Activated CD4-positive, alpha-beta memory T cell treated with anti-CD3 and anti-CD28 coated beads, Interleukin-2, amount 10 ng/mL, durations not matched to agents 7 days and 5 days (primary cell): ENCODE measurements at places on chromosomes 12 and 14. TPM values are rescaled to one million over a fixed set of nuclear protein-coding genes. Genes with fewer than 3 reads are reported as not detected.
A peak's percentile ranks its signal among the peaks of the same experiment; 100 is the strongest.

MTRFR gene
- 29.9 TPM for total RNA-seq

CYP46A1 gene
- 0.13 TPM for total RNA-seq

SLC25A21 gene
- total RNA-seq = not detected

KCNC2 gene
- total RNA-seq = not detected

SERPINA10 gene
- not detected for total RNA-seq

DTX1 gene
- total RNA-seq = not detected

TESPA1 gene
- 111 TPM for total RNA-seq

BEST3 gene
- total RNA-seq = not detected

CNTN1 gene
- not detected for total RNA-seq

IFNG-AS1 gene
- total RNA-seq = 0.35 TPM

- no peak overlapping the region for H3K4me3 ChIP-seq
- peaks cover 14% of the 10 kb centered on the region for H3K27me3 ChIP-seq
- H3K27ac ChIP-seq = no peak overlapping the region
- H3K4me1 ChIP-seq = peaks cover 2% of the 10 kb centered on the region
- no peaks in the 10 kb centered on the region for H3K36me3 ChIP-seq
Observed at GRCh38 chr12:31524791-31525495, 66.0 kb downstream of the DENND5B start.

GRCh38 chr14:70622111-70622712, 19.5 kb upstream of the TTC9 start:
- no peaks in the 10 kb centered on the region for H3K4me1 ChIP-seq
- H3K27ac ChIP-seq = no peak overlapping the region
- H3K36me3 ChIP-seq = peaks cover 9% of the 10 kb centered on the region
- DNase-seq = peak; percentile 52

DNA sequence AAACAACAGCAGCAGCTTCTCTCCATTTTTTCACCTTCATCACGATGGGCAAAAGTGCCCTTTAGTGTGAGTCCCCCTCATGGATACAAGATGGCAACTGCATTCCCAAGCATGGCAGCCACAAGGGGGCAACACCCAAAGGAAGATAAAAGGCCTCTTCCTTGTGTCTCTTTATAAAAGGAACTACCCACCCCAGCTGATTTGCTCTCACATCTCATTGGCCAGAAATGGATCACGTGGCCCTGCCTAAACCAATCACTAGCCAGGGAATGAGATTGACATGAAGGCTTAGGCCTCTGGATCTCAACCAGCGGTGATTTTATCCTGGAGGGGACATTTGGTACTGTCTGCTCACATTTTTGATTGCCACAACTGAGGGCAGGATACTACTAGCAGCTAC, 21.9 kb upstream of the IFT81 start:
- H3K27me3 ChIP-seq = no peaks in the 10 kb centered on the region
- peak; percentile 48 for DNase-seq
- H3K36me3 ChIP-seq = no peaks in the 10 kb centered on the region
- H3K27ac ChIP-seq = no peak overlapping the region
- peaks cover 11% of the 10 kb centered on the region for H3K4me1 ChIP-seq

DNA sequence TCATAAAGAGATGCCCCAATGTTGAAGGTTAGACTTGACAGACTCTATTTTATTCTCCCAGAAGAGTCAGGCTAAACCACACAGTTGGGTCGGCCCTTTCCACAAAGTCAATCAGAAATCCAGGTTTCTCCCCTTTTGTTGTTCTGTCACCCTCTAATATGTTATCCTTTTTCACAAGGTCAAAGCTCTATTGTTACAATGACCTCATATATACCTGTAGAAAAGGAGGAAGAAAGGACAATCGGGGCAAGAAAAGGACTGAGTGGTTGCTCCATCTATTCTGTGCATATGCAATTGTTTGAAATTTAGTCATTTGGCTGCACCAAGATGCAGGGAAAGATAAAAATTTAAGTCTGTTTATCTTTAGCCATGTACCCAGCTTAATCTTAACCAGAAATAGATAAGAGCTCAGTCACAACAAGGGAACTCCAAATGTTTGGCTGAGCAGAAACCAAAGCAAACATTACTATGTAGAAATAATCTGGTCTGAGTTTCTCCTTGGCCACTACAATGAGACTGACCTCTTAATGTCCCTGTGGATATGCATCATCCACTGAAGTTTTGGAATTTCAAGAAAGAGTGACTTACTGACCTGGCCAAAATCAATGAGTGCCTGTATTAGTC, 503.7 kb downstream of the GALC start:
- no peak for DNase-seq
- no peaks in the 10 kb centered on the region for H3K4me1 ChIP-seq
- no peaks in the 10 kb centered on the region for H3K36me3 ChIP-seq
- no peak overlapping the region for H3K4me3 ChIP-seq
- no peak overlapping the region for H3K27ac ChIP-seq

- H3K36me3 ChIP-seq = no peaks in the 10 kb centered on the region
- no peak overlapping the region for H3K4me3 ChIP-seq
Observed at GRCh38 chr12:82963956-82964355, 277.2 kb downstream of the TMTC2 start.

GRCh38 chr12:46549527-46550265, 177.1 kb upstream of the SLC38A2 start:
- H3K27me3 ChIP-seq = no peaks in the 10 kb centered on the region
- H3K27ac ChIP-seq = peak overlapping the region; percentile 89
- peaks cover 60% of the 10 kb centered on the region for H3K4me1 ChIP-seq
- H3K4me3 ChIP-seq = peak overlapping the region; percentile 26
- peak; percentile 57 for DNase-seq

DNA sequence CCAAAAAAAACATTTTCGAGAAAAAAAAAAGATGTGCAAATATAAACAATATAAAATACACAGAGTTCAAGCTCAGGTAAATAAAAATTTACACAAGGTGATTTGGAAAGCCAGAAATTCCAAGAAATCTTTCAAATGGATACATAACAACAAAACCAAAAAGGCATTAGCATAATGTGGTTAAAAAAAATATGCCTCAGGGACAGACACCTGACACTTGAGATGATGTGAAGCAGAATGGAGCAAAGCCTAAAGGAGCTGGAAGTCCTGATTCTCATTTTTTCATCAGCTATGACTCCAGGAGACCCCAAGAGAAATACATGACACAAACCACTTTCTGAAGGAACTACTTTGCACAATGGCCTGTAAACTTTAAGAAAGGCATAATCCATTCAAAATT, 98.6 kb downstream of the PPP2R5E start:
- no peak overlapping the region for H3K4me3 ChIP-seq
- DNase-seq = no peak
- no peaks in the 10 kb centered on the region for H3K27me3 ChIP-seq
- peaks cover 4% of the 10 kb centered on the region for H3K4me1 ChIP-seq

DNA sequence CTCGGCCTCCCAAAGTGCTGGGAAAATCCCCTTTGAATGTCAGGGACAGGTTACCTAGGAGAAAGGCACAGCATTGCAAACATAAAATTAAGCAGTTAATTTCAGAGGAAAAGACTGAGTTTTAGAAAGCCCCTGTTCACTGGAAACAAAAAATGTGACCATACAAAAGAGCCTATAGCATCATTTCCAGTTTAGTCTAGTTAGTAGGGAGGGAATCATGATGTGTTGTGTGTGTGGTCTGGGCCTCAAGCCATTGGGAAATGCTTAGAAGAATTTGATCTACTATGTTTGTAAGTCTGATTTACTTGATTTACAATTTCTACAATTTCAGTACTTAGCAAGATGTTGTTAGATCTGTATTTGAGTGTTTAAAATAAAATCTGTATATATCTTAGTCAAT, 47.1 kb upstream of the RERG start:
- H3K4me1 ChIP-seq = no peaks in the 10 kb centered on the region
- H3K27ac ChIP-seq = no peak overlapping the region
- H3K4me3 ChIP-seq = no peak overlapping the region

DNA sequence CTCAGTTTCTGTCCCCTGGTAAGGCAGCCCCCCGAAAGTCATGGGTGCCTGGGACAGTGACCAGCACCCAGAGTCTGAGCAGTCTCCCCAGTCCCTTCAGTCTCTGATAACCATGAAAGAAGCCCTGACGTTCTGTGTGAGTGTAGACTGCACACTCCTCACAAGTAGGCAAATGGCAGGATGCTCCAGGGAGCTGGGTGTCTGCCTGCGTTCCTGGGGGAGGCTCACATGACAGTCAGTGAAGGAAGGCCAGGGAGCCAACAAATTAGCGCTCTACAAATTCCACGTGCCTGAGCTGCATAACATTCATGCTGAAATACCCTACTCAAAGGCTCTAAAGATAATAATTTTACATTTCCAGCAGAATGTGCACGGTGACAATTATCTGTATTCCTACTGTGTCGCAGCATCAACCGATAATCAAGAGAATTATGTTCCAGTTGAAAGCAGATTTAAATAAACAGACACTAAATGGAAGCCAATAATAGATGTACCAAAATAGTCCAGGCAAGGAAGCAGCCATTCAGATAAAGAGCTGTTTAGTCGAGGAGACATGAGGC, 56.3 kb downstream of the ASCL1 start:
- no peak for DNase-seq
- H3K36me3 ChIP-seq = no peaks in the 10 kb centered on the region
- no peak overlapping the region for H3K4me3 ChIP-seq

DNA sequence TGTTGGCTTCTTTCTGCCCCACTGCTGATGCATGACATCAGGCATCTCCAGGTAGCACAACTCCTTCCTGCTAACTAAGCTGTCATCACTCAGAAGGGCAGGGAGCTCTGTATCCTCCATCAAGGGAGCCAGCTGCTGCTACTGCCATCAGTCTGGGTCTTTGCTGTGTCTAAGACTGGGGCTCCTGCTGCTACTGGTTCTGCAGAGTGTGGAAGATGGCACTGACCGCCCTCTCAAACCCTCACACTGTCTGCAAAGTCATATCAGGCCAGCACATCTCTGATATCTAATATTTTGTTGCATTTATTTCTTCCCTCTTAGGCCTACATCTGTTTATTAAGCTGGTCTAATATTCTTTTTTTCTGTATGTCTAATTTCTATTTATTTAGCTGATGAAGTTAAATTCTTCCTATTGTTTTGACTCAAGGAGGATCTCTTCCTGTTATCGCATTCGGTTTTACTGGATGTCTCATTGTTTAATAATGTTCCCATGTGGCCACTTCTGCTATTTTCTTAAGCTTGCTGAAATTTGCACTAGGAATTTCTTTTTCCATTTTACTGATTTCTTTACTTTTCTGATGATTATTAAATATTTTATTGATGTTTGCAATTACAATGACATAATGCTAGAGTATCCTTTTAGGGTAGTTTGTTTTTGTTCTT, 7.6 kb upstream of the E2F7 start:
- no peaks in the 10 kb centered on the region for H3K4me1 ChIP-seq
- no peaks in the 10 kb centered on the region for H3K36me3 ChIP-seq
- H3K27me3 ChIP-seq = peaks cover 17% of the 10 kb centered on the region
- no peak for DNase-seq
- no peak overlapping the region for H3K4me3 ChIP-seq

DNA sequence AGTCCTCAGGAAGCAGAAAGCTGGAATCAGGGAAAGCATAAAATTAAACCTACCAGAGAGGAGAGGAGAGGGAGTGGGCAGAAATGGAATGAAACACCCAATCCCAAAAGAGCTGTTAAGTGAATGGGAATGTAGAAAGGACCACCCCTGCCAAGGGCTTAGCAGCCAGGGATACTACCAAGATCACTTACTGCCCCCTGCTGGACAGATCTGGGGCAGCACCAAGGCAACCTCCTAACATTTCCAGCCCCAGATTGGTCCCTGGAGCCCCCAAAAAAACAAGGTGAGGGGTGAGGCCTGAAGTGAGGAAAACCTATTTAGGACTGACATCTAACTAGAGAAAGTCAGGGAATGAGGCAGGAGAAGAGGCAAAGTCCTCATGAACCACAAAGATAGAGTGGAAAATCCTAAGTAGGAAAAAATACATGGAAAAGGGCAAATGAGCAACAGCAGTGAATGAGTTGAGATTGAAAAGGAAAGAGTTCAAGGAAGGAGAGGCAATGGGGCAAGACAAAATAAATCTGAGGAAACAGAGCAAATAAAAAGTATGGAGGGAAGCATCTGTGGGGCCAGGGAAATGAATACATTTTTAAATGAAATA, 11.2 kb upstream of the FKBP11 start:
- no peak overlapping the region for H3K4me3 ChIP-seq
- no peak overlapping the region for H3K27ac ChIP-seq
- peaks cover 28% of the 10 kb centered on the region for H3K4me1 ChIP-seq
- peaks cover 50% of the 10 kb centered on the region for H3K36me3 ChIP-seq
- no peaks in the 10 kb centered on the region for H3K27me3 ChIP-seq
- peak; percentile 83 for DNase-seq

DNA sequence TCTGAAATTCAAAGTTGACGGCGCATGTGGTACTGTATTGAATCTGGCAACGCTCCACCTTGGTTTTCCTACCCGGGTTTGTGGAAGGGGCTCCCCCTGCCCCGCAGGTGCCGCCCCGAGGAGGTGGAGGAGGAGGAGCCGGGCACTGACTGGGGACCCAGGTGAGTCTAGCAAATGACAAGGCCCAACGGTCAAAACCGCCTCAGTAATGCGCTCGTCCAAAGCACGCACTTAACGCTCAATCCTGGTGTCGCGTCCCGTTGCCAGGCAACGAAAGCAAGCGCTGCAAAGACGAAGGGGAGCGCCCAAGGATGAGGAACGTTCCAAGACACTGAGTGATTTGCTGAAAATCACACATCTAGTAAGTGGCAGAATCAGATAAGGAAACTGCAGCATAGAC, 24.0 kb upstream of the CLEC4E start:
- H3K27ac ChIP-seq = no peak overlapping the region
- no peak for DNase-seq
- H3K27me3 ChIP-seq = no peaks in the 10 kb centered on the region

DNA sequence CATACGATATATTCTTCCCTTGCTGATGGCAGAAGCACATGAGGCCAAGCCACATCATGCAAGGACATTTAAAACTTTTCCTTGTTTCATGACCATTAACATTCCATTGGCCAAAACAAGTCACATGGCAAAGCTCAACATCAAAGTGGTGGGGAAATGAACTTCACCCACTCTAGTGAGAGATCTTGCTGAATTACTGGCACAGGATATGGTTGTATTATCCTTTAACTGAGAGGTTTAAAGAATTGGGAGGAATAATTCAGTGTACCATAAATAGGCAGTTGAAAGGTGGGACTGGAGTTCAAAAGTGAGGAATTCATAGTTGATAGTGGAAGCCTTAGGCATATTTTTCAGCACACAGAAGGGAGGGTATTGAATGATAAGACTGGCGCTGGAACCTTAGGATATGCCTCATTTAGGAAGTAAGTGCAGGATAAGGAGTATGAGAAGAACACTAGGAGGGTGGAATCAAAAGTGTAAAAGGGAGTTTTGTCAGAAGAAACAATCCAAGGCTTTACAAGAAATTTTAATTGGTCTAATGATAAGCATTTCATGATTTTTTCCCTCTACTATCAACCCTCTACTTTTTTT, 398.8 kb downstream of the C12orf75 start:
- H3K4me1 ChIP-seq = no peaks in the 10 kb centered on the region
- H3K27ac ChIP-seq = no peak overlapping the region
- no peak for DNase-seq
- no peaks in the 10 kb centered on the region for H3K36me3 ChIP-seq
- peaks cover 7% of the 10 kb centered on the region for H3K27me3 ChIP-seq
- H3K4me3 ChIP-seq = no peak overlapping the region

DNA sequence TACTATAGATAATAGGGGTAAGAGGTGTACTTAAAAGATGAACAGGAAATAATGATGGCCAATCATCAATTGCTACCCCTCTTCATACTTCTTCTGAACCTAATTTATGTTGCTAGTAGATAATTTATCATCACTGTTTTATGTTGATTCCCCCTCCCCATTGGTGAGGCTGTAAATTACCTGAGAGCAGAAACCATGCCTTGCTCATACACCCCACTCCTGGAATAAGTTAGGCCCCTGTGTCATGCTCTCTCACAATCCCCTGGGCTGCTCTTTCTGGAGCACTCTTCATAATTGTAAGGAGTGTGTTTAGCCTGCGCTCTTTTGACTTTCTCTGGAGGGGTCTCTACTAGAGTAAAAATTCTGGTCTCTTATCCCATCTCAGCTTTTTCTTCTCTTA, 180.7 kb downstream of the PAH start:
- no peaks in the 10 kb centered on the region for H3K4me1 ChIP-seq
- DNase-seq = no peak
- H3K27ac ChIP-seq = no peak overlapping the region
- H3K4me3 ChIP-seq = no peak overlapping the region
- no peaks in the 10 kb centered on the region for H3K27me3 ChIP-seq
